ENCODE measurements at places on chromosomes 7 and 10.

DNA sequence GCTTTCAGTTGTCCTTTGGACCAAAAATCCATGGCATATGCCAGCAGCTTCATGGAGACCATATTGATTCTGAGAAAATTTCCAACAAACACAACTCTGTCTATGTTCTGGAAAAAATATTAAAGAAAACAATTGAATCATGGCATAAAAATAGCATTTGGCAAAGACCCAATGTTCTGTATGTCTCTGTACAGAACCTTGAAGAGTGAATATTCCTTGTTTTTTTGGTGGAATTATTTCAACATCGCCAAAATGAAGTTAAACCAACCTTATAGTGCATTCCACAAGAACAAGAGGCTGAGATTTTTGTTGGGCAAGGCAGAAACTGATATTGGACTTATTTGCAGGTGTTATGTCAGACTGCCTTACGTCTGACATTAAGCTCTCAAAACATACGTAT, 53.3 kb upstream of the SLC16A12 start:
- DNase-seq = no peak

DNA sequence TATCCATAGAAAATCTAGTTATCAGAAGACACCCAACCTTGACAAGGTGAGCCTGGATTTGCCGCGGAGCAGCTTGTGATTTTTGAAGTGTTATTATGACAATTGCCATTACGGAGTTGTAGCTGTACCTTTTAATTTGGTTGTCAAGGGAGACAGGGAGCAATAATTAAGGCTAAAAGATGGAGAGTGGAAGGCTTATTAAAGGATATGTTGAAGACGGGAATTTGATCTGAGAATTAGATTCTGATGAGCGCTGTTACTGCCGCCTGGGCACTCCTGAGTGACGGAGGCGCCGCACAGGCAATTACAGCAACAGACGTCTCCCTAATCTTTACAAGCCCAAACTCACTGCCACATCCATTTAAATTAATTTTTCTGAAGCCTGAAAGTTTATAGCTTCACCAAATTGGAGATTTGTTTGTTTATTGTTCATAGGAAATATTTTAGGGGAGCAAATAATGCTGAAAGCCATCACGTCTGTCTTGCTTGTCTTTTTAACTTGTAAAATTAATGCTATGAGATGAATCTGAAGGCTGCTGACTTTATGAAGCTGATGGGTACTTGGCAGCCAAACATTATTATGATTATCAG, 475.0 kb upstream of the ADARB2 start:
- no peak for DNase-seq

DNA sequence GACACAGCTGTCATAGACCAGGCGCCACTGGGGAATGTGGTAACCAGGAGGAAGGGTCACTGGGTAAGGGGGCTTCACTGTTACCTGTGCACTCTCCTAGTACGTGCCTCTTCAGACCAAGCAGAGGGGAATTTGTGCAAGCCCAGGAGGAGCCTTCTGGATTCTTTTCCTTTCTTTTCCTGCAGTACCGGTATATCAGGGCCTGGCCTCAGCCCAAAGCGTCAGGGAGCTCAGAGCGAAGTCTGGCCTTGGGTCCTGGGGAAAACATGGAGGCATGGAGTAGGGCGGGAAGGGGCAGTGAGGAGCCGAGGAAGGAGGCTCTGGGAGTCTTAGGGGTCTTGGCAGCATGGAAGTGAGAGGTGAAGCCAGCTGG, 133.6 kb upstream of the GDF10 start:
- DNase-seq = no peak

- DNase-seq = no peak
Observed at GRCh38 chr10:69508738-69509340, 57.6 kb downstream of the TSPAN15 start.

DNA sequence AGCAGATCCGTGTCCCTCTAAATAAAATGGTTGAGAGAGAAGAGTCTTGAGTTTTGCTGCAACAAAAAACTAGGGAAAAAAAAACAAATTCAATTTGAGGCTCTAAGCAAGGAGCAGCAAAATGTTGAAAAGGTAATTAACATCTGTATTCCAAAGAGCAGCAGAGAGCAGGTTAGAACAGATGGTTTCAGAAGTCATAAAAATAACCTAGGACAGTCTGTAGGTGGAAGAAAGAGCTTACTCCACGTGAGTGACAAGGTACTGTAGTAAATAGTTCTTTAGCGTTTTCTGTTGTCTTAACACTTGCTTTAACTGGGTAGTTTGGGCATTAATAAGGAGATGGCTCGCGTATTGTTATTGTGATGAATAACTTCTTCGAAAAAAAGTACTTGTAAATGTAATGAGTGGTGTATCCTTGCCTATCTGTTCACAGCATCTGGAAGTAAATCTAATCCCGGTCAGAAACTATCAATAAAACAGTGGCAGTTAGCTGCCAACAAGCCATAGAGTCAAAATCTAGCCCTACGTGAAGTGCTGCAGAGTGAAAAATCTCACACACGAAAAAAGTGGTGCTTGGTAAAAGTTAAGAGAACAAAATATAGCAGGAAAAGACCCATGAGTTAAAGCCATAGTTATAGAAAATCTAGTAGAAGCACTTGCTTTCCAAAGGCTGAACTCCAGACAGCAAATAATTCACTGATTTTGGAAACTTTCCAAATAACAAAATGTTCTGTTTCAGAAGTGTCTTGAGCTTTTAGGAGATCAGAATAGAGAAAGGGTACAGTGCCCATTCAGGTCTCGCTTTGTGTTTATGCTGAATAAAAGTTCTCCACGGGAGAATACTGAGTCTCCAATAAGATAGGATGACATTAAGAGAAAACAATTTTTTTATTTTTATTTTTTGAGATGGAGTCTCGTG, 49.3 kb upstream of the PARD3 start:
- no peak for DNase-seq

DNA sequence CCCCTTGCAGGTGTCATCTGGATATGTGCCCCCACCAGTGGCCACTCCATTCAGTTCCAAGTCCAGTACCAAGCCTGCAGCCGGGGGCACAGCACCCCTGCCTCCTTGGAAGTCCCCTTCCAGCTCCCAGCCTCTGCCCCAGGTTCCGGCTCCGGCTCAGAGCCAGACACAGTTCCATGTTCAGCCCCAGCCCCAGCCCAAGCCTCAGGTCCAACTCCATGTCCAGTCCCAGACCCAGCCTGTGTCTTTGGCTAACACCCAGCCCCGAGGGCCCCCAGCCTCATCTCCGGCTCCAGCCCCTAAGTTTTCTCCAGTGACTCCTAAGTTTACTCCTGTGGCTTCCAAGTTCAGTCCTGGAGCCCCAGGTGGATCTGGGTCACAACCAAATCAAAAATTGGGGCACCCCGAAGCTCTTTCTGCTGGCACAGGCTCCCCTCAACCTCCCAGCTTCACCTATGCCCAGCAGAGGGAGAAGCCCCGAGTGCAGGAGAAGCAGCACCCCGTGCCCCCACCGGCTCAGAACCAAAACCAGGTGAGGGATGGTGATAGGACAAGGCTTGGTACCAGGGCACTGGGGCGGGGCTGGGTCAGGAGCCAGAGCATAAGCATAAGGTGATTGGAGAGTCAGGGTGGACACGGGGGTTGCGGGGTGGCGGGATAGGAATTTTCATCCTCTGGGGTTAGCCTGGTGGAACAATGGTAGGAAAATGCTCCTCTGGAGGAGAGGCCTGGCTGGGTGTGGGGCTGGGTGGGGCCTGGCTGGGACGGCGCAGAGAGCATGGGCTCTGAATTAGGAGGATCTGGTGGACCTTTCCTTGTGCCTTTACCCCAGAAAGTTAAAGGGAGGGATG, 1.9 kb downstream of the ZYX start:
- DNase-seq = no peak

DNA sequence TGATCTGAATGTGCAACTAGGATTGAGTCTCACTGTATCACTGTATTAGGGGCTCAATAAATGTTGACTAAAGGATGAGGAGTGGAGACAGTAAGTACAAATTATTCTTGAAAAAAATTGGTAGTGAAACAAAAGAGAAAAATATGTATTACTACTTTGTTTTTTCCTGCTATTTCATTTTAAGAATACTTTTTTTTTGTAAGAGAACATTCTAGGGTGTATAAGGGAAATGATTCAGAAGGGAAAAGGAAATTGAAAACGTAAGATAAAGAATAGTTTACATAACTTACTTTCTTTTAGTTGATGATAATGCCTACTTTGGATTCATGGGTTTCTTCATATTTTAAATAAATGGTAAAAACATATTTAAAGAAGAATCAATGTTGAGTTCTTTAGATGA, 9.6 kb downstream of the CAPZA2 start:
- DNase-seq = no peak

DNA sequence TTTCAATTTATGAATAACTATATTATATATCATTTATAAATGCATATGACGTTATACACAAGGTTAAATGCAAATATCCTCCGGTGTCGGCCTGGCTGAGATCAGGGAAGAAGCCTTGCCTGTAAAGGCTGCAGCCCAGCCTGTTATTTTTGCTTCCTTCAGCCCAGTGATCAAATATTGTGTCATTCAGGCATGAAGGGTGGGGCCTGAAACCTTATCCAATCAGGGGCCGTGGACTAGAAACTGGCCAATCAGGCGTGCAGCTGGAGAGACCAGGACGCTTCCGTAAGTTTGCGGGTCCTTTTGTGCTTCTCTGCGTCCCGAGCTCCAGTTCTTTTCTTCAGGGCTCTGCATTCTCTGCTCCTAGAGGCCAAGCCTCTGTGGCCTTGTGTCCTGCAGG, at the start of gene ZNF722:
Gene ZNF722, plus strand, starts transcription at position 301 of the 400 bp plus-strand sequence. CDS start 113 bp downstream, outside the sequence.
- no peak for DNase-seq

- DNase-seq = no peak
Observed at GRCh38 chr10:113301342-113301984, 251.4 kb upstream of the HABP2 start.

GRCh38 chr10:104903433-104903832, 262.3 kb downstream of the SORCS3 start:
- DNase-seq = no peak

GRCh38 chr7:85041605-85042216, 145.1 kb downstream of the SEMA3D start:
- no peak for DNase-seq

DNA sequence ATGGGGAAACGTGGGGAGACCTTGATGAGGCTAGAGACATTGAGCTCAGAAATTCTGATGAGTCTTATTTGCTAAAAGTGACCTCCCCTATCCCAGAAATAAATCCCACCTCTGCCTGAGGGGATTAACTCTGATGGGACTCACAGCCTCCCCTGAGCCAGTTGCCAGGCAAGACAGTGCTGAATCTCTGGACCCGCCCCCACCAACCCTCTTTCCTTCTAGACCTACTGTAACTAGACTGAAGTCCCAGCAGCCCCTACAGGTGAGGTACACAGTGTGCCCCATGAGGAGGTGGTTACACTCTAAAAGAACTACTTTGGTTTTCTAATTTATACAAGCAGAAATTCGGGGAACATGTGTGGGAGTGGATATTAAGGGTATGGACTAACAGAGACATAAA, 42.9 kb downstream of the PTPRE start:
- DNase-seq = no peak

- no peak for DNase-seq
Observed at GRCh38 chr7:138228769-138229168, 152.5 kb downstream of the AKR1D1 start.

GRCh38 chr7:139566736-139567646, 43.5 kb downstream of the CLEC2L start:
- DNase-seq = no peak

- DNase-seq = no peak
Observed at GRCh38 chr7:66296557-66296956, 91.4 kb downstream of the TPST1 start.

DNA sequence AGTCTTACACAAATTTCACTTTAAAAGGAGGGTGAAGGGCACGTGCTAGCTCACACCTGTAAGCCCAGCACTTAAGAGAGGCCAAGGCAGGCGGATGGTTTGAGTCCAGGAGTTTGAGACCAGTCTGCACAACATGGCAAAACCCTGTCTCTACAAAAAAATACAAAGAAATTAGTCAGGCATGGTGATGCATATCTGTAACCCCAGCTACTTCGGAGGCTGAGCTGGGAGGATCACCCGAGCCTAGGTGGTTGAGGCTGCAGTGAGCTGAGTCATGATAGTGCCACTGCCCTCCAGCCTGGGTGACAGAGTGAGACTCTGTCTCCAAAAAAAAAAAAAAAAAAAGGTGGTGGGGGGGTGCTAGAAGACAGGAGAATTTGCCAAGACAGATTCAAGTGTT, 237.3 kb upstream of the KLF14 start:
- no peak for DNase-seq

GRCh38 chr7:115410972-115411686, 489.2 kb downstream of the MDFIC start:
- DNase-seq = no peak

- DNase-seq = no peak
Observed at GRCh38 chr7:48173756-48174382, 2.6 kb downstream of the ABCA13 start.

DNA sequence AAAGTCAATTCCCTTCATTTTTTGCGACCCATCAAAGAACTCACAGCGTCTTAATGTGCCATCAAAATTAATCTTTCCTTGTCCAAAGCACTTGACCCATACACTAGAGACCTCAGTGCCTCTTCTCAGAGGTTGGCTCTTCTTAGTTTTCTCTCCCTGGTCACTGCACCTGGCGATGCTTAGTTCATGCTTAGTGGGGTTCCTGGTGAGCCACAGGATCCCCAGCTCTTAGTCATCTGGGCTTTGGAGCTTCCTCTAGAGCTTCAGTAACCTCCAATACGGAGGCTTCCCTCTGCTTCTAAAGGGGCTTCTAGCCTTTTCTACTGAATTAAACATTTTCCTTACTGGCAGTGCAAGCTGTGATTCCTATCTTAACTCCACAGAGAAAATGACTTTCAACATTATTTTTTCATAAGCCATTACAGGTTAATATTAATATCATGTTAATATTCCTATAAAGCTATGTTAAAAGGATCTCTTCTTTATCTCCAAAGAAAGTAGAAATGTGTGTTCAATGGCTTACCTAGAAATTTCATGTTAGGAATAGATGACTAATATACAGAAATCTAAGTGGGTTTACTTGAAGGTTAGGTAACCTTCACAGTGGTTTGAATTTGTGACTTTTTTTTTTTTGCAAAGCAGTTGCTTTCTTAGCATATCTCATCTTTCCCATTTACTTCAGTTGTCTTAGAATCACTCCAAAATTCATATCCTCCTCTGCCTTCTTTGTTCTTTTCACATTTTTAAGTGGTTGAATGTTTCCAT, 295.2 kb downstream of the CAMK1D start:
- DNase-seq = no peak

GRCh38 chr7:8214244-8214824, 47.6 kb downstream of the ICA1 start:
- no peak for DNase-seq

DNA sequence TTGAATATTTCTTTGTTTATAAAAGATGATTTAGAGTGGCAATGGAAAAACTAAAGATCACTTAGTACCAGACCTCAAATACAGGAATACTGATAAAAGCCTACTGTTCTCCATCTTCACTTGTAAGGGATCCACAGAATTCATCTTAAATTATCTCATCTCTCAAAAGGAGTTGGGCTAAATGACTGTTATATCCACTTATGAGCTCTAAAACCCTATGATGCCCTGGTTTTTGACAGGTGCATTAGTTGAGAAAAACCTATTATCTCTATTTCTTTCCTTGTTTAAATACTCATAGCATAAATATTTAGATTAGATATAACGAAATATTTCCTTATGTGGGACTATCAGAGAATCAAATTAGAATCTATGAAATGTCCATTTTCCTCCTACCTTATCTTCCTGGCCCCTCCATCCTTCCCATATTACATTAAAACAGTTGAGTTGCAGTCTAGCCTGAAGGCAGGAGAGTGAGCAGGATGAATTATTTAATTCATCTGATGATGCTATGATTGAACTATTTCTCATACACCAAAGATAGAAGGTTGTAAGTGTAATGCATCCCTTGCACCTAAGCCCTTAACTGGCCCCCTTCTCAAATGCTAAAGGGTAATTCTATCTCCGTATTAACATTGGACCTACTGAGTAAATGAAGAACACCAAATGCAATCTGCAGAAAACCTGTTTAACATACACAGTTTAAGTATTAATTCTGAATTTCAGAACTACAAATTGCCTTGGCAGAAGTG, 29.7 kb downstream of the PPP3CB start:
- no peak for DNase-seq
